ENCODE measurements at places on chromosomes 5 and 9. TPM values are rescaled to one million over a fixed set of nuclear protein-coding genes. Genes with fewer than 3 reads are reported as not detected.

The CTNND2 gene
- total RNA-seq: 76.9 TPM

The MSMP gene
- total RNA-seq: not detected

The SAPCD2 gene
- total RNA-seq: 4.7 TPM

The GABRA1 gene
- total RNA-seq: 34.5 TPM

The ENTPD2 gene
- total RNA-seq: 0.45 TPM

The PKD2L2 gene
- total RNA-seq: not detected
